Activated CD4-positive, alpha-beta T cell treated with anti-CD3 and anti-CD28 coated beads, Interleukin-2, amount 50 U/mL, for 48 hours (primary cell): ENCODE measurements at places on chromosomes 2 and 18.
A peak's percentile ranks its signal among the peaks of the same experiment; 100 is the strongest.

DNA sequence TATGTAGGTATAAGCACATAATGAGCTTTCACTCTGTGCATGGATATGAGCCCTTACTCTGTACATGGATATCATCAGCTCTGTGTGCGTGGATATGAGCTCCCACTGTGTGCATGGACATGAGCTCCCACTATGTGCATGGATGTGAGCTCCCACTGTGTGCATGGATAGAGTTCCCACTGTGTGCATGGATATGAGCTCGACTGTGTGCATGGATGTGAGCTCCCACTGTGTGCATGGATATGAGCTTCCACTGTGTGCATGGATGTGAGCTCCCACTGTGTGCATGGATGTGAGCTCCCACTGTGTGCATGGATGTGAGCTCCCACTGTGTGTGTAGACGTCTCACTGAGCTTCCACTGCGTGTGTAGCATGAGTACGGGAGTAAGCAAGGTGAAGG is 149.3 kb upstream of the ALKAL2 start:
- DNase-seq, result no peak

DNA sequence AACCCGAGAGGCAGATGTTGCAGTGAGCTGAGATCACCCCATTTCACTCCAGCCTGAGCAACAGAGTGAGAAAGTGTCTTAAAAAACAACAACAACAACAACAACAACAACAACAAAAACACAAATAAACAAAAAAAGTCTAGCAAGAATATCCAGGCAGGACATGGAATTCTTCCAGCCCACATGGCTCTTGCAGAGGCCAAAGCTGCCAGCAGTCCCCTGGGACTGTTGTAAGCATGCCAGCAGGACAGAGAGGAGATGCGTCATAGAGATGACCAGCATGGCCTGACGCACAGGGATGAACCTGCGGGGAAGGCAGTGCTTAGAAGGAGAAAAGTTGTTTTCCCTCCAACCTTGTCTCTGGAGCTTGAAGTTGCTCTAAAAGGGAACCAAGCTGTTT is 182.3 kb upstream of the PGAP1 start:
- DNase-seq, result no peak

GRCh38 chr2:160015746-160016145 is 46.7 kb downstream of the PLA2R1 start:
- no peak for DNase-seq

GRCh38 chr2:169047256-169048250 is 16.4 kb upstream of the ABCB11 start:
- no peak for DNase-seq

DNA sequence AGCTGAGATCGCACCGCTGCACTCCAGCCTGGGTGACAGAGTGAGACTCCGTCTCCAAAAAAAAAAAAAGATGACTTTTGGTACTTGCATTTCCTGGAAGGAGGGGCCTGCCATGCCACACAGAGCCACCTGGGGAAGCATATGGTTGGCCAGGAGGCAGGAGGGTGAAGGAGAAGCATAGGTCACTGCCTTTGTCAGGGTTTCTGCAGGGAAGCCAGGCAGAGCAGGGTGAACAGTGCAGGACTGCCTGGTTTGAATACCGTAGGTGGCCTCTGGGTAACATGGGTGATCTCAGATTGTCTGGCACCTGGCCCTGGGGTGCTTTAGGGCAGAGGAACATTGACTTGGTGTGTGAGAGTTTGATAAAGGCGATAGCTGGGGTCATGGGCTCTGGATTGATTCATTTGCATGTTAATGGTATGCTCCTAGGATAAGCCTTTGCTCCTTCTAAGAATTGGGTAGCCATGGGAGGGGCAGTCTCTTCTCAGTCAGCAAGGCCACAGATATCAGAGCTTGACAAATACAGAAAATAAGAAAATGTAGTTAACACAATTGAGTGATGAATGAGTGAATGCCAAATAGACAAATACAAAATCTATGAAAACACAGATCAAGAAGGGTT is 124.0 kb upstream of the SEC11C start:
- DNase-seq, result no peak

DNA sequence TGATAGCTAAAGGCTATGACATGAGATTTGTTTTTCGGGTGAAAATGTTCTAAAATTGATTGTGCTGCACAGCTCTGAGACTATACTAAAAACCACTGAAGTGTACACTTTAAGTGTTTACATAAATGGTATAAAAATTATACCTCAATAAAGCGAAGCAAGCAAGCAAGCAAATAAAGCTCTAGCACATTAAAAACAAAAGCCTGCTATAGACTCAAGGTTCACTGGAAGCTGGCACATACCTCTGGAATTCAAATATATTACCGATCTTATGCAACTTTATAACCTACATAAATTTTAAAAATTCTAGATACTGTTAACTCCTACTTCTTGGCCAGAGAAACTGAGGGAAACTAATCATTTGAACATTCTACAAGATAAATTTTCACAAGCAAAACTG is 20.1 kb downstream of the PELI1 start:
- no peak for DNase-seq

DNA sequence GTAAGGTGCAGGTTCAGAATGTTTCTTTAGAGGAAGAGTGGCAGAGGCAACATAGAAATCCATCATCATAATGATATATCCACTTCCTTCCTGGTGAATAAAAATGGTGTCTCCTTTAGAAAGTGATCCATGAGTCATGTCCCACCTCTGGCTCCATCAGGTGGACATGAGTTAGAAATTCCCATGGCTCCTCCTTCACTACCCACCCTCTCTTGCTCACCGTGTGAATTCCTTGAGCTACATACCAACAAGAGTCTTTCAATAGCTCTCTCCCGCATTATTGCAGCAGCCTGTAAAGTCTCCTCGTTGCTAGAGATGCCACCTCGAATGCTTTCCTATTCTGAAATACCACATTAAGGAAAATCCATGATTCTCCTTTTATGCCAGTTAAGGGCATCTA is 317.6 kb downstream of the LNPK start:
- DNase-seq, result no peak

GRCh38 chr2:54546923-54547720 is 91.0 kb downstream of the SPTBN1 start:
- no peak for DNase-seq

DNA sequence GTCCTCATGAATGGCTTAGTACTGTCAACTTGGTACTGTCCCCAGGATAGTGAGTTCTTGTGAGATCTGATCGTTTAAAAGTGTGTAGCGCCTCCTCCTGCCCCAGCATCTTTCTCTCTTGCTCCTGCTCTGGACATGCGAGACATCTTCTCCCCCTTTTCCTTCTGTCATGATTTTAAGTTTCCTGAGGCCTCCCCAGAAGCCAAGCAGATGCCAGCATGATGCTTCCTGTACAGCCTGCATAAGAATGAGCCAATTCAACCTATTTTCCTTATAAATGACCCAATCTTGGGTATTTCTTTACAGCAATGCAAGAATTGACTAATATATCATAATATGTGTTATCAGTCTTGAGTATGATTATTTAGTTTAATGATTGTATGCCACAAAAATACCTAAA is 3.5 kb upstream of the RSAD2 start:
- no peak for DNase-seq

DNA sequence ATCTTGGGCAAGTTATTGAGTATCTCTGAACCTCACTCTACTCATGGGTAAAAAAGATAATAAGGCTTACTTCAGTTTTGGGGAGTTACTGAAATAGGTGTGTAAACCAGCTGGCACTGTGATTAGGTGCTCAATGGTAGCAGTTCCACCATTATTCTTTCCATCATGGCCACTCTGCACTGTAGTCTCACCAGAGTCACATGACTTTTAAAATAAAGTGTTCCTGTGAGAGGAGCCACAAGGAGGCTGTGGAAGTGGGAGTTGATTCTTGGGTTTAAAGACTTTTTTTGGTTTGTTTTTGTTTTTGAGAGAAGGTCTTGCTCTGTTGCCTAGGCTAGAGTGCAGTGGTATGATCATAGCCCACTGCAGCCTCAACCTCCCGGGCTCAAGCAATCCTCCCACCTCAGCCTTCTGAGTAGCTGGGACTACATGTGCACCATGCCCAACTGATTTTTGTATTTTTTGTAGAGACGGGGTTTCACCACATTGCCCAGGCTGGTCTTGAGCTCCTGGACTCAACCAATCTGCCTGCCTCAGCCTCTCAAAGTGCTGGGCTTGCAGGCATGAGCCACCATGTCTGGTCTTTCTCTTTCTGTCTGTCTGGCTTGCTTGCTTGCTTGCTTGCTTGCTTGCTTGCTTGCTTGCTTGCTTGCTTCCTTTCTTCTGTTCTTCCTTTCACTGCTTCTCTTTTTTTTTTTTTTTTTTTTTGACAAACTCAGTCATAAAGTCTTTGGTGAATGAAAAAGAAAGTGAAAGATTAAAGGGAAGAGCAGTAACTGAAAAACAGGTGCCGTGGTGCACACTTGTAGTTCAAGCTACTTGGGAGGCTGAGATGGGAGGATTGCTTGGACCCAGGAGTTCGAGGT is 21.2 kb upstream of the ACVR1 start:
- peak; percentile 52 for DNase-seq

- DNase-seq, result no peak
These were observed 14.0 kb downstream of the INPP5D start for GRCh38 chr2:233074106-233074505.

DNA sequence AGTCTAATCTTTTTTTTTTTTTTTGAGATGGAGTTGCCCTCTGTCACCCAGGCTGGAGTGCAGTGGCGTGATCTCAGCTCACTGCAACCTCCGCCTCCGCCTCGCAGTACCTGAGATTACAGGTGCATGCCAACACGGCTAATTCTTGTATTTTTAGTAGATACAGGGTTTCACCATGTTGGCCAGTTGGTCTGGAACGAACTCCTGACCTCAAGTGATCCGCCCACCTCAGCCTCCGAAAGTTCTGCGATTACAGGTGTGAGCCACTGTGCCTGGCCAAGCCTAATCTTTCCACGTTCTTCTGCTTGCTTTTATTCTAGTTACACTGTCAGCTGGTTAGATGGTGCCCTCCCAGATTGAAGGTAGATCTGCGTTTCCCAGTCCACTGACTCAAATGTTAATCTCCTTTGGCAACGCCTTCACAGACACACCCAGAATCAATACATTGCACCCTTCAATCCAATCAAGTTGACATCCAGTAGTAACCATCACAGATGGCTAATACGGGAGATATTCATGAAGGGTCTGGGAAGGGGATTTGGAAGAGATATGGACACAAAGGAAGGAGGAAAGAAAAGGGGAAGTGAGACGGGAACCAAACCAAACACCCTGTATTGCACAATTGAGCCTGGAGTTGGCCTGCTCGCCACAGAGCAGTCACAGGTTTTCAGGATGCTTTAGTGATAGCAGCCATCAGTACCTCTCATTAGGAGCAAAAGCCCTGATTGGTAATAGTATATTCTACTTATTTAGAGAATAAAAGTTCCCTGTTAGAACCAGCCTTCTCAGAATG is 229.8 kb downstream of the PIK3C3 start:
- no peak for DNase-seq

DNA sequence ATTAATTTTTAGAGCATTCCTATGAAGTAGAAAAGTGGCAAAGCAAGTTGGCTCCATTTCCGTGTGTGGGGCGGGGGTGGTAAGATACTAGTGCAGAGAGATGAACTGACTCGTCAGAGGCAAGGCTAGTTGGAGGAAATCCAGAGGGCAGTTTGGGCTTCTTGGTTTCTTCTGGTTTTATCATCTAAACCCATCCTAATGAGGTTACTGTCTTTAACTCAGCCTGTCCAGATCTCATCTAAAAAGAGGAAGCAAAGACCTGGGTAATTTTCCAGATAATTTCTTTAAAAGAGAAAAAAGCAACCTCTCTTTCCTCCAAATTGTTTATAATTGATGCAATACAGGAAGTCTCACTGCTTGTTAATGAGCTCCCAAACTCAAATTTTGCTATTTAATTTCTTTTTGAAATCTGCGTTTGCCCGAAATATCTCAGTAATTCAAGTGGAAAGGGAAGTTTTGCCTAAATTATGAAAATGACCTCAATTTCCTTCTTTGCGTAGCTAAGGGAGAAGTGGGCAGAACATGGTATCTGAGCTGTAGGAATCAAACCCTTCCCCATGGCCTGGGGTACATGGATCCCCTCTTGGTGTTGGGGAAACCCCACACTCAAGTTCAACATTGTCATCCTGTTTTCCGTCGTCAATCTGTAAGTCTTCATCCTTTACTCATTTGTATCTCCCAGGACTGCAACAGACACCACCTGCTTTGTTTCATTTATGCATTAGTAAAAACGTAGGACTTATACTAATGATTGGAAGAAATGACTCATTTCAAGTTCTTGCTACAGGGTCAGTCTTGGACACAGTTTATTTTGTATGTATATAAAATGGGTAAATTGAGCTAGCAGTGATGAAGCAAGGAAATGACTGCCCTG is 89.1 kb upstream of the KLF7 start:
- DNase-seq, result peak; percentile 32
